Dermis blood vessel endothelial cell (primary cell): ENCODE measurements at places on chromosomes 16 and 17.

DNA sequence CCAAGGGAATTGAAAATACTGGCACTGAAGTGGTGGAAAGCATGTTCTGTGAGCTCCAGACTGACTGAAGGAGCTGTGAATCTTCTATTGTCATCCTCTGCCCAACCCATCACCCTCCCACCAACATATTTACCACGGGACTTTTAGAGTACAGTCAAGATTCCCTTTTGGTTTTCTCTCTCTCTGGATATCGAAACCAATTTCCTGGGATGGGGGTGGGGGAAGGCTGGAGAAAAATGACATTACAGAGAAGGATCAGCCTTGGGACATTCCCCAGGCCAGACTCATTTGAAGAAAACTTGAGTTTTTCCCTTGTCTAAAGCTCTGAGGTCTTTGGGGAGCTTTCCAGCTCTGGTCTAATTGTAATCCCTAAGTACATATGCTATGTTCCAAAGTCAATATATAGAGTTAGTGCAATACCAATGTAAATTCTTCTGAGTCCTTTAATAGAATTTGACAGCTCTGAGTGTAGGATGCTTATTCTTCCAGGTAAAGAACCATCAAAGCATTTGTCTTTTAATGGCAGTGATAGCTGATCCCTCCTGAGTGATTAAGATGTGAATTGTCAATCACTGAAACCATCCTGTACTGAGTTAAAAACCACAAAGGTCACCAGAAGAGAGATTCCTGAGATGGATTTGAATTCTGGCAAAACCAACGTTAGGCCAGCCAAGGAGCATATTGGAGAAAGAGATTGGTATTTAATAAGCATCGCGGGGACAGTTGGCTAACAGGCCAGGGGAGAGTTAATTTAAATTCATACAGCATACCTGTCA lies 48.8 kb upstream of the CCL1 start:
- DNase-seq: no peak

- DNase-seq: no peak
Observed at GRCh38 chr16:10085078-10085798, 97.0 kb downstream of the GRIN2A start.

- peak; percentile 67 for DNase-seq
Observed at GRCh38 chr16:1182316-1182671, 29.4 kb downstream of the CACNA1H start.

- no peak for DNase-seq
Observed at GRCh38 chr17:34757106-34757505, 177.7 kb downstream of the TMEM132E start.

- no peak for DNase-seq
Observed at GRCh38 chr17:79802039-79802735, 5.3 kb upstream of the CBX8 start.

DNA sequence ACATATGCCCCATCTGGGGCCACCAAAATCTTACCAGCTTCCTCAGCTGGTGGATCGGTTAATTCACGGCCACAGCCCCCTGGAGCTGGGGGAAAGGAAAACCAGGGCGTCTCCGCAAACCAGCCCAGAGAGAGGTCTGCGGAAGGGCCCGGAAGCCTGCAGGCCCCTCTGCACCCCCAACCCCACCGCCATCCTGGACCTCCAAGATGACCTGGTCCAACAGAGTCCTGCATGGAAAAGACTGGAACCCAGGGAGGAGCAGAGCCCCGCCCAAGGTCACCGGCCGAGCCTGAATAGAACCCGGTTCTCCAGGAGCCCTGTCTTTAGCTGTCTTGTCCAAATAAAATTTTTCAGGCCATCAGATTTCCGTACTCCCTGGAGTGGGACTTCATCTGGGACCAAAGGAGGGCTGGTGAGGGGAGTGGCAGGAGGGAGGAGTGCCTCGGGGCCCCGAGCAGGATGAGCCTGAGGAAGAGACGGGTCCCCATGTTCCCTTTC lies 37.4 kb upstream of the NDRG4 start:
- no peak for DNase-seq

- DNase-seq: no peak
Observed at GRCh38 chr16:68249371-68249770, 4.2 kb downstream of the PLA2G15 start.

DNA sequence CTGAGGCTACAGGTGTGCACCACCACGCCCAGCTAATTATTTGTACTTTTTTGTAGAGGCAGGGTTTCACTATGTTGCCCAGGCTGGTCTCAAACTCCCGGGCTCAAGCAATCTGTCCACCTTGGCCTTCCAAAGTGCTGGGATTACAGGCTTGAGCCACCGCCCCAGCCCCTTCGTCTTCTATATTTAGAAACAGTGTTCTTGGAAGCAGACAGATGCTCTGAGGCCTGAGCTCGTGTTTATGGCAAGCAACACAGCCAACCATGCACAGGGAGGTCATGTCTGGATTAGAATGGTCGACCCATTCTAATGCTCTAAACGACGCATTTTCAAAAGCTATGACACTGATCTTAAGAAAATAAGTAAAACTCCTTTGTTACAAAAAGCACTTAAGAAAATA lies 16.6 kb downstream of the TMEM204 start:
- no peak for DNase-seq

DNA sequence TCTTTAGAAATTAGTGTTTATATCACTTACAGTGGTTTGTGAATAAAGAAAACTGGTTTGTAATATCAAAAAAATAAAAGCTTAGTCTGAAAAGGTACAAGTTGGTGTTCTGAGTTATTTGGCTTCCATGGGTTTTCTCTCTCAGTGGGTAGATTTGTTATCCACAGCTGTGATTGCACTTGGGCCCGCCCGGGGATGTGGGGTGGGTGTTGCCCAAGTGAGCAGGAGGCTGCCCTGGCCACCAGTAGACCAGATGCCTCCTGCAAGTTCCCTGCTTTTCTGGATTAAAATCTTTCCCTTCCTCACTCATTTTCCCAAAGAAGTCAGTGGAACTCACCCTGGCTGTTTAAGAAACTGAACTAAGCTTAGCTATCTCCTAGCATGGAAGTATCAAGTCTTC lies 380.6 kb downstream of the RBFOX1 start:
- DNase-seq: no peak

- no peak for DNase-seq
Observed at GRCh38 chr16:56977216-56977615, 12.1 kb upstream of the NLRC5 start.

GRCh38 chr16:982145-983043 lies 824 bp downstream of the SOX8 start:
- DNase-seq: peak; percentile 20

- DNase-seq: no peak
Observed at GRCh38 chr17:10888858-10889257, 51.0 kb upstream of the PIRT start.

GRCh38 chr17:3630781-3631180 lies 5.3 kb downstream of the SHPK start:
- DNase-seq: no peak

GRCh38 chr16:81163671-81164070 lies 67.5 kb upstream of the GCSH start:
- no peak for DNase-seq

DNA sequence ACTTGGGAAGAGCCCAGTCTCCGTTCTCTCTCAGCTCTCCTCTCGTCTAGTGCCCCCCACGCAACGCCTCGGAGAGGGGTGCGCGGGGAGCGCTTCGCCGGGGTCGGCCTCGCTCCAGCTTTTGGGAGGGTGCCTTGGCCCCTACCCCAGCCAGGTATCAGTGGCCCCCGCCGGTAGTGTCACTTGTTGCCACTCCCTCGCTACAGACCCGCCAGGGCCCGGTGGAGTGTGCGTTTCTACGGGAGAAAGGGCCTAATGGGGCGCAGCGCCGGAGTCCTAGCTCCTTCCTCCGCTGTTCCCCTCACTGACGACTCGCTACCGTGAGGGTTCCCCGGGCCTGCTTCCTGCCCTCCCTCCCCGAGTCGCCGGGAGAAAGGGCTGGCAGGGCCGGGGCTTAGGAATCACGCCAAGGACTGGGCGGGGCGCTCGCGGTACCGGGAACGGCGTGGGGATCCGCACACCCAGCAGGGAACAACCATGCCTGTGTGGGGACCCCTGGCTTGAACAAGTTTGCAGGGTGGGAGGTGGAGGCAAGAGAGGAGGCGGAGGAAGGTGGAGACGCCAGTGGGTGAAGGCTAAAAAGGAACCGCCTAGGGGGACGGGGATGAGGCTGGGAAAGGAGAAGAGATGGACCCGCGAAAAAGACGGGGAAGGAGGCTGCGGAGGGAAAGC lies 997 bp upstream of the CDH11 start:
- DNase-seq: no peak

DNA sequence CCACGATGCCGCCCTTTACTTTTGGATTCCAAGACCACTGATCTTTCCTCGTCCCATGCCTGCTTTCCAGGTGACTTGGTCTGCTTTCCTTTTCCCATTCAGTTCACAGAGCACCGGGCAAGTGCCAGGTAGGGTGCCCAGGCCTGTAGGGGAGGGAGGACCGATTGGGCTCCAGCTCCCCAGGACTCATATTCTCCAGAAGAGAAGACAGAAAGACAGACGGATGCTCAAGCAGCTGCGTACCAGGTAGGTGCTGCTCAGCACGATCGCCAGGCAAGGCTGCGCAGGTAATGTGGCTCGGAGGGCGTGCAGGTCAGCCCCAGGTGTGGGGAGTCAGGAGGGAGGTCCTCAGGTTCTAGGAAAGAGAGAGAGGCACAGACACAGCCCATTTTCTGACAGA lies 67.5 kb upstream of the ZNF423 start:
- no peak for DNase-seq

GRCh38 chr17:67682196-67682595 lies 35.5 kb upstream of the NOL11 start:
- DNase-seq: no peak

DNA sequence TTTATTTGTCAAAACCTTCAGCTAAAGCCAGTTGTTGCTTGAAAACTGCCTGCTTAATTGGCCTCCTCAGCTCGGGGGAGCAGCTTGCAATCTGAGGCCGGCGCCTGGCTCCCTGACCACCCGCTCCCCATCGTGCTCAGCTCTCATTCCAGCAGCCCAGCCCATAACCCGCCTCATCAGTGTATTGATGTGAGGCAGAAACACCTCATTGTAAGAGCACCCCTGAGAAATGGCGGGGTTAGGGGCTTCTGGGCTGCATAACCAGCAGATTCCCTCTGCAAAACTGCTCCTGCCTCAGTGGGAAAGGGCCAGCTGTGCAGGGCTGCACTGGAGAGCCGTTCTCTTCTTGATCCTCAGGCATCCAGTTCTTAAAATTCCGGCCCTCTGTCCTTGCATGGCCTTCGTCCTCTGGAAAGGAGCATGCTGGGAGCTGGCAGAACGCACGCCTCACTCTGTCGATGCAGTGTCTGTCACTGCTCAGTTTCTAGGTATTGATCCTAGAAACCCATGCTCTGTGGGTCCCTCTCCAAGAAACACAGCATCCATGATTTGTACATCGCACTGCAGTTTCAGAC lies 113.8 kb upstream of the CHMP6 start:
- no peak for DNase-seq

DNA sequence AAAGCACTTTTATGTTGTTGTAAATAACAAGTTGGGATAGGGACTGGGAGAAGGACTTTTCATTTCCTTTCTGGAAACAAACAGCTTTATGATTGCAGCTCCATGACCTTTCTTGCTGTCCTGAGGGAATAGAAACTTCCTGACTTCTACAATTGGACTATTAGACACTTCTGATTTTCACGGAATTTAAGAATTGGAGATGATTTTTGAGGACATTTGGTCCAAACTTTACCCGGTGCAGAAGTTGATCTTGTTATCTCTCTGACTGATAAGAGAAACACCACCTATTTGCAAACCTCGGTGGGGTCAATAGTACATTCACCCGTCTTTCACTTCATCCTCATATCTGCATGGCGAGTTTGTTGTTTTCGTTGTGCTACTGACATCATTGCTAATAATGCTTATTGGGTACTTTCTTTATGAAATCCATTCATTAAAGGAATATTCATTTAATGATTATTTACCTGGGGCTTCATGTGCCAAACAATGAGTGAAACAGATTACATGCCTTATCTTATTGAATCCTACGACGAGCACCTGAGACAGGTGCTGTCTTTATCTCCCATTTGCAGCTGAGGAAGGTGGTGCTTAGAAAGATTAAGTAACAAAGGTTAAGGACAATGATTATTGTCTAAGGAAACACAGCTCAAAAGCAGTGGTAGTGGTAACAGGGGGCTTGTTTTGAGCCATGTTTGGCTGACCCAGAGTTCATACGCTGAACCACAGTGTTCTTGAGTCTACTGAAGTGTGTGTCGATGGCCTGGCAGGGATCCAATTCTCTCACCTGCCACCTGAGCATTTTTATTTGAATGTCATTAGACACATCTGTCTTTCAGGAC lies 176.9 kb upstream of the FAM20A start:
- peak; percentile 45 for DNase-seq

GRCh38 chr16:396605-397004 lies 394 bp upstream of the NME4 start:
- DNase-seq: peak; percentile 74

DNA sequence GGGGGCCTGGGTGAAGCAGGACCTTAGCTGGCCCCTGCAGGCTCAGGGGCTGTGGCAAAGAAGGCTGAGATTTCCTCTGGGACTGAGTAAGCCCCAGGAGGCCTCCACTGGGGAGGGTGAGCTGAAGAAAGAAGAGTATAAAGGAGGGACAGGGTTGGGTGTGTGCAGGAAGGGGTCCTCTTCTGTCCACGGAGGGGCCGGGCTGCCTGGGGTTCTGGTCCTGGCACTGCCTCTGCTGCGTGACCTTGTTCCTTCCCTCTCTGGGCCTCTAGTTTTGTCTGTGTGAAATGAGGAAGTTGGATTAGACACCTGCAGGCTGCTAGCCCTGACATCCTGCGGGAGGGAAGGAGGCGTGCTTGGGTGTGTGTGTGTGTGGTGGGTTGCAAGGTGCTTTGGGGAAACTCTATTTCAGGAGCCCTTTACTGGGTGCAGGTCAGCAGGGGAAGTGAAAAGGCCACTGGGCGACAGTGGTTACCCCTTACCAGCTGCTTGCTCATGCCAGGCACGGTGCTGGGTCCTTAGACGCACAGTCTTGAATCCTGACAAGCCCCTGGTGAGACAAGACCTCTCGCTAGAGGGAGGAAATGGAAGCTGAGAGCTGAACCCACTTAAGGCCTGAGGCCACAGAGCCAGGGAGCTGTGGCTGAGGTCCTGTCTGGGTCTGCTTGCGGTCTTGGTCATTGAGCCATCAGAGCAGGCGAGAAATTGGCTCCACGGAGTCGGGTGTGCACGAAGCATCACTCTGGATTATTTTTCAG lies 60.7 kb downstream of the OR1D5 start:
- DNase-seq: peak; percentile 21

DNA sequence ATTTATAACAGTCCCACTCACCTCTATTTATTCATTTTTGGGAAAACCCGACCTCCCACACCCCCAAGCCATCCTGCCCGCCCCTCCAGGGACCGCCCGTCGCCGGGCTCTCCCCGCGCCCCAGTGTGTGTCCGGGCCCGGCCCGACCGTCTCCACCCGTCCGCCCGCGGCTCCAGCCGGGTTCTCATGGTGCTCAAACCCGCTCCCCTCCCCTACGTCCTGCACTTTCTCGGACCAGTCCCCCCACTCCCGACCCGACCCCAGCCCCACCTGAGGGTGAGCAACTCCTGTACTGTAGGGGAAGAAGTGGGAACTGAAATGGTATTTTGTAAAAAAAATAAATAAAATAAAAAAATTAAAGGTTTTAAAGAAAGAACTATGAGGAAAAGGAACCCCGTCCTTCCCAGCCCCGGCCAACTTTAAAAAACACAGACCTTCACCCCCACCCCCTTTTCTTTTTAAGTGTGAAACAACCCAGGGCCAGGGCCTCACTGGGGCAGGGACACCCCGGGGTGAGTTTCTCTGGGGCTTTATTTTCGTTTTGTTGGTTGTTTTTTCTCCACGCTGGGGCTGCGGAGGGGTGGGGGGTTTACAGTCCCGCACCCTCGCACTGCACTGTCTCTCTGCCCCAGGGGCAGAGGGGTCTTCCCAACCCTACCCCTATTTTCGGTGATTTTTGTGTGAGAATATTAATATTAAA lies 638 bp upstream of the TMEM88 start:
- no peak for DNase-seq
